Fibroblast of skin of right biceps (primary cell): ENCODE measurements at places on chromosomes 12 and 14.

DNA sequence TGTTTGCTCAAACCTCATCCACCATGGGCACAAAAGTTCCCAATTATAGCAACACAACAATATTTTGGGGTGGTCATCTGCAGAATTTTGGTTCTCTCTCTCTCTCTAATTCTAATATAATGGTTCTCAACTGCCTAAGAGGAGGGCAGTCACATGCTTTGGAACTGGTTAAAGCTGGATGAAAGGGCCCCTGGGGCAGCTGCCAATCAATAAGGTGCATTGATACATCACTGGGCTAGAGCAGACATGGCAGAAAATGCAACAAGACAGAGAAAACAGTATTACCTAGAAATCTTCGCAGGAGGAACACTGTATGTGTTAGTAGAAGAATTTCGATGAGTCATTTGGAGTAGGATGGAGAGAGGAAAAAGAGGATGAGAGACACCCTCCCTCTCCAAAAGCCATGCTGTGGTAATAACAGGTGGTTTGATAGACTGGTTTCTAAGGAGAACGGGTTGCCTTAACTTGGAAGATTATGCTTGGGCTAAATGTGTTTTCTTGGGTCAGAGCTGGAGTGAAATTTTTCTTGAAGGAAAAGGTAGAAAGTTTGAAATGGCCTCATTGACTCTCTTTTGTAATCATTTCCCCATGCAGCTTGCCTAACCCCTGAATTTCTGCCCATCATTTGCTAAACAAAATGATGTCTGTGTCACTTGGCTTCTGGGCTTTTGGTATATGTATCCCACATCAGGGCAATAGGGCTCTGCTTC lies 67.1 kb upstream of the HIF1A start:
- no peak for DNase-seq

DNA sequence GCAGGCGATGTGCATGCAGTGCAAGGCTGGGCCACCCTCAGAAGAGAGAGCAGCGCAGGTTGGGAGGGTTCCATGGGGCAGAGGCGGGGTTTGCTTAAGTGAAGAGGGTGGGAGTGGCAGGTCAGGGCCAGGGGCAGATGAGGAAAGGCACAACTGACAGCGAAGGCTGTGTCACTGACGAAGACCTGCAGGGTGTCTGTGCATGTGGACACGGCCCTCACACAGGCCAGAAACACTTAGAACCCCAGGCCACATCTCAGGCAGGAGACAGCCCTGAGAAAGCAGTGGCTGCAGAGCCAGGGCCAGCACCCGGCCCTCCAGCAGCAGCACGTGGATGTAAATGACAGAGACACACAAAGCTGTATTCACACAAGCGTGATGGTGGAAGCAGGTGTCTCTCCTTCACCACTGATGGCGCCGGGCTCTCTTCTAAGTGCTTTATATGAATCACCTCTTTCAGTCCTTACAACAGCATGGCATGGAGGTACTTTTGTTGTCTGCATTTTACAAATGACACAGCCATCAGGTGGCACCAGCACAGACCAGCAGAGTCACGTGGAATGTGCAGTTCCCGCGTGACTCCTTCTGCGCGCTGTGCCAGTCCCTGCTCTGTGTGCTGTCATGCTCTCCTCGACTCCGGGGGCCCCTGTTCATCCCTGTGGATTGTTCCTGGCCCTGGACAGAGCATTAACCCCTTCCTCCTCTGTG lies 54.6 kb downstream of the TSPAN11 start:
- no peak for DNase-seq

- peak; percentile 57 for DNase-seq
Observed at GRCh38 chr12:21819236-21819635, 44.7 kb upstream of the KCNJ8 start.

- DNase-seq = no peak
Observed at GRCh38 chr12:124577374-124577773, 10.0 kb upstream of the NCOR2 start.

GRCh38 chr12:8045952-8046944 lies 13.7 kb downstream of the FOXJ2 start:
- DNase-seq = peak; percentile 67

DNA sequence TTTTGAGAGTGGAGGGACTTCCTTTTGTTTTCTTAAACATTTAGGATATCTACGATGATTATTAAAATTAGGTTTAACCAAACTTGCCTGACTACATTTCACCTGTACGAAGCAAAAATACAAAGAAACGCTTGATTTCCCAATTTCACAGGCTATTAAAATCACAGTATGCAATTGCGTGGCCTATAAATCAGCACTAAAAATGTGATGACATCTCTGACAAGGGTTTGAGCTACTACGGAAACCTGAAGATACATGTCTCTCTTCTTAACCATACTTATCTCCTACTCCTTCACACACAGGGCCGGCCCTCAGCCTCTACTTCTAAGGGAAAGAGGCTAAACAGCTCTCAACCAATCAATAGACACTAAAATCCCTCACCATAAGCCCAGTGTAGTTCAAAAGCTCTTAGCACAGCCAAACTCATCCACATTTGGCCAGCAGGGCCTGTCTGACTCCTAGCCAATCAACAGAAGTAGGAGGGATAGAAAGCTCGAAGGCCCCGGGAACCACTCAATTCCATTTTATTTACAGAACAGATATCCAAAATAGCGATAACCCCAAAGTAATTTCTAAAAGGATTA lies 137.3 kb downstream of the FOXN3 start:
- DNase-seq = no peak

DNA sequence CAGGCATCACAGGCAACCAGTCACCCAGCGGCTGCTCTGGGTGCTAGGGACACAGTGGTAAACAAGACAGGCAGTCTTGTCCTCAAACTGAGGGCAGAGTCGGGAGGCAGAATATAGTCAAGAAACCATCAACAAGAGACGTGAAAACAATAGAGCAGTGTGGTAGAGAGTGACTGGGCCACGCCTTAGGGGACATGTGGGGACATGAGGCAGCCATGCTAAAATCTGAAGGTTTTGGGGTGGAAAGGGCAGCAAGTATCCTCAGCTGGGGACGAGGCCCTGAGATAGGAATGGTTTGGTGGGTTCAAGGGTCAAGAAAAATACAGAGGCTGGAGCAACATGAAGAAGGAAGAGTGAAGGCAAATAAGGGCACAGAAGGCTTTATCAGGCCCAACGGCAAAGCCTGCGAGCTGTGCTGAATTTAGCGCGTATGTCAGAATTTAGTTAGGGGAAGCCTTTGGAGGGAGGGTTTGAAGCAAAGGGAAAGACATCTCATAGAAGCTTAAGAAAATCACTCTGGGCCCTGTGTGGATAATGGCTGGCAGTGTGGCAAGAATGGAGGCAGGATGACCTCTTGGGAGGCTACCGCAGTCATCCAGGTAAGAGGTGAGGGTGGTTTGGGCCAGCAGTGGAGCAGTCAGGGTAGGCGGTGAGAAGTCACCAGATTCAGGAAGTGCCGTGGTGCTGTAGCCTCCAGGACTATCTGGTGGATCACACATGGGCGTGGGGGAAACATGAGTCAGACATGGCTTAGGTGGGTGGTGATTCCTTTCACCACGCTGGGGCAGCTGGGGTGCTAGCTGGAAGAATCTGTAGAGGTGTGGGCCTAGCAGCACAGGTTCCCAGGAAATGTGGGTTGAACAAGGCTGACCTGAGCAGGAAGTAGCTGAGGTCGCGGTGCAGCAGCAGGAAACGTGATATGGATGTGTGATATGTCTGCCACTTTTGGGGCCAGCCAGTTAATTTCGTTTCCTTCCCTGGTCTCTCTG lies 3.0 kb downstream of the EVL start:
- DNase-seq = peak; percentile 42

- DNase-seq = no peak
Observed at GRCh38 chr12:32964981-32965585, 68.5 kb upstream of the PKP2 start.

DNA sequence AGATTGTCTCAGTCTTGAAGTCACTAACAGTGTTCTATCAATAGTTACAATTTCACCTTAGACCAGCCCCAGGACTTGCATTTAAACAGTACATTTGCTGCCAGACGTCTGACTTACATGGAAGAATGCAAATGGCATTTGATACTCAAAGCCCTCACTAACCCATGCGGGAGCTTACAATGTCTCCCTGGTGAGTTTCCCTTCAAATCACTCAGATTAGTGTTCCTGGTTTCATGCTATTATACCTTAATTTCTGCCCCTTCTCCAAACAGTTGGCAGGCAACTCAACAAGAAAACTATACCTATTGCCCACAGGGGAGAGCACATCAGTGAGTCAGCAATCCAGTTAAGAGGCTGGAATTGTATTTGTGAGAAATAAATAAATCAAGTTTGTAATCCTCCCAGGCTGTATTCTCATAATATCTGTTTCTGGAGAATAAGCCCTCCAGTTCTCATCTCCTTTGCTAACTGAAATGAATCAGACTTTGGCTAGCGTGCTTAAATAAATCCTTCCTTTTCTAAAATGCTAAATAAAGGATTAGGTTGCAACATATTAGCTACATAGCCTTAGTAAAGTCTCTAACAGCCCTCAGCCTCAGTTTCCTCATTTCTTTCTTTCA lies 23.7 kb downstream of the GSTZ1 start:
- DNase-seq = no peak

DNA sequence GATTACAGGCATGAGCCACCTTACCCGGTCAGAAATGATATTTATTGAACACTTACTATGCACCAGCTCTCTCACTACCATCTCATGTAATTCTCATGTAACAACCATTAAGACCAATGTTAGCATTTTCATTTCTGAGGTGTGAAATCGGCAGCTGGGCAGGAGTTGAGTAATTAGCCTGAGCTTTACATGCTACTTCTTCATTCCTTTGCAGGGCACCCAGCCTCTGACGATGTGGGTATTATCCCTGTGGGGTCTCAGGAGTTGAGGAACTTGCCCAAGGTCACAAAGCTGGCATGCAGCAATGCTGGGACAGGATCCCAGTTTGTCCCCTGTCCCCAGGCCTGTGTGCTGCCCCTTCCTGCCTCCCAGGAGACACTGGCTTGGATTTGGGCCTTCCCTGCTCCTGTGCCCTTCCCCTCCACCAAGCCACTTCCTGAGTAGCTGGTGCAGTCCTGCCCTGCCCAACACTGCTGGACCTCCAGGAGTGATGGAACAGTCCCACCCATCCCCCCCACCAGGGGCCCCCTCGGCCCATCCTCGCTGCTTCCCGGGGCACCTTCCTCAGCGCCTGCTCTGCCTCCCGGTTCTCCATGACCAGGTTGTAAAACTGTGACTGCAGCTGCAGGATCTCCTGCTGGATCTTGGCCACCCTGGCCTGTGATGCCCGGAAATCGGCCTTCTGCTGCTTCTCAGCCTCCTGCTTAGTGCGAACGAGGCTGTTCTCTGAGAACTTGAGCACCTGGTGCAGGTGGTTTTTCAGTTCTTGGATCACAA lies 14.7 kb downstream of the RITA1 start:
- DNase-seq = no peak

- peak; percentile 67 for DNase-seq
Observed at GRCh38 chr12:90211017-90211416, 502.4 kb upstream of the ATP2B1 start.
